ENCODE measurements at places on chromosomes 7 and 10. TPM values are rescaled to one million over a fixed set of nuclear protein-coding genes. Genes with fewer than 3 reads are reported as not detected.

Gene OR2A42
- total RNA-seq = not detected

Gene RAB19
- total RNA-seq = not detected

Gene GIMAP1
- total RNA-seq = 0.07 TPM

GRCh38 chr10:101629837-101630632 lies 41.9 kb downstream of the DPCD start:
- no peak for DNase-seq

DNA sequence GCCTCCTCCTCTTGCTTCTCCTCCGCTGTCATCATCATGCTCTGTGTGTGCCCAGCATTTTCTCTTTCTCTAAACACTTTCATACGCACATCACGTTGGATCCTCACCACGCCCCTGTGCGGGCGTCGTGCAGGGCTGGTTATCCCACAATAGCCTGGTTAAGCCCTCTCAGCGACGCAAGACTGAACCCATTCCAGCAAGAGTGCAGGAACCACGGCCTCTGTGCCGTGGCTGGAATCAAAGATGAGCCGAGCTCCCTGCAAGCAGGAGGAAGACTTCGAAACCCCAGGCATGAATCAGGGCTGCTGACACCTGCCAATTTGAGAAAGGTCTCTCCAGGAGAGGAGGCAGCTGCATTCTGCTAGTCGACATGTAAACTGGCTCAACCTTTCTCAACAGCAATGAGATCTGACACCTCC lies 74.8 kb upstream of the FOXK1 start:
- no peak for DNase-seq

DNA sequence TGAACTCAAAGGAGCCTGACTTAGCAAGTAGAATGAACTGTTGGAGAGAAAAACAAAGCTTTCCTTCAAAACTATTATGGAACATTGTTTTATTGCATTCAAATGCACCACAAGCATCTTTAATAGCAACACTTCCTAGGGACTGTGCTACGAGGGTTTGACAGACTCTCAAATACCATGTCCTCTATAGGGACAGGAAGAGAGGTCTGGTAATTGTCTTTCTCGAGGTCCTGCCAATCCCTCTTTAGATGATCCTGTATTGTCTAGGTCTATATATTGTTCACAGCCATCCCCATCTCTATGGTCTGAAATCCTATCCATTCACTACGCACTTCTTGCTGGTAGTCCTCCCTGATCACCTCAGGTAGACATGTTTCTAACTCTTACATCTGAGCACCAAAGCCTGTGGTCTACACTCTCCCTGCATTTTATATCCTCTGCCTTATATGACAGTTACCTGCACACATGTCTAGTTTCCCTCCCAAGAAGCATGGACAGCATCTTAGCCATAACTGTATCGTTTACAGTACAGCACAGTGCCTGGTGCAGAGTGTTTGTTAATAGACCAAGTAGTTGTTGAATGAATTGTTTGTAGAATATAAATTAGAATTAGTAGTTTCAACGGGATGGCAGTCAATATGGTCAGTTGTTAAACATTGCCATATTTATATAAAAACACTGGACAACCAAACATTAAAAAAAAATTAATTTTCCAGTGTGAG lies 21.7 kb upstream of the LRRC17 start:
- no peak for DNase-seq
